ENCODE measurements at places on chromosomes 6 and 20.

DNA sequence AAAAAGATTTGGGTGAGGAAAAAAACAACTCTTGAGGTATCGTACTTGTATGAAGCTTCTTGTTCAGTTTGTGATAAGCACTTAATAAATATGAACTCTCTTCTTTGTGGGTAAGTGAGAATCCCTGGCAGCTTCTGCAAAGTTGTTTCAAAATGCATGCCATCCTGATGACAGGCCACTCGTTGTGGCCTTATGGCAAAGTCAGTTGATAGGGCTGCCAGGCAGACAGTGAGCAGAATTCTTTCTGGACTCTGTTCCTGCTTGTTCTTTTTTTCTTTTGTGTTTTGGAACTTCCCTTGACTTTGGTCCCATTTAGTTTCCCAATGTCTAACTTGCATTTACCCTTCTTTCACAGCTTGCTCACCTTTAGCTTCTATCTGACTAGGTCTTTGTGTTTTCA is 983.5 kb upstream of the FLRT3 start:
- DNase-seq: no peak

DNA sequence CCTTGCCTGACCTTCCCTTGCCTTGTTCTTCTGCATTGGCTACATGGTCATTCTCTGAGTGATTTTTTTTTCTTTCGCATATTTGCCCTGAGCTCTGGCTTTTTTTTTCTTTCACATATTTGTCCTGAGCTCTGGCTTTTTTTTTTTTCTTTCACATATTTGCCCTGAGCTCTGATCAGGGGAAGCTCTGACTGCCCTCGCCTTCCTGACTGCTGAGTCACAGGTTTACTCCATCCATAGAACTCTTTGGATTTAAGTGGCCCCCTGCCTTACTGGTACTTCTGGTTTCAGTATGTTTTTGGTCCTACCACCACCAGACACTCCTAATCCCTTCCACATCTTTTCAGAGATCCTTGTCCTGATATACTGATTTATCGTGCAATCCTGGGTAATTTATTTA is 201.1 kb downstream of the OGFRL1 start:
- peak; percentile 68 for DNase-seq

- DNase-seq: no peak
These were observed 13.9 kb upstream of the HELZ2 start for GRCh38 chr20:63587776-63588591.

- DNase-seq: no peak
These were observed 12.1 kb downstream of the FOXS1 start for GRCh38 chr20:31833130-31833930.

- no peak for DNase-seq
These were observed at the start of gene TAAR8 for GRCh38 chr6:132552372-132552771. Gene TAAR8 (plus strand): TSS chr6:132552672. CDS start chr6:132552693, 21 bp downstream.

- no peak for DNase-seq
These were observed 252.1 kb downstream of the FARS2 start for GRCh38 chr6:5513408-5513807.

GRCh38 chr6:49025273-49026240 is 437.5 kb downstream of the MMUT start:
- no peak for DNase-seq

DNA sequence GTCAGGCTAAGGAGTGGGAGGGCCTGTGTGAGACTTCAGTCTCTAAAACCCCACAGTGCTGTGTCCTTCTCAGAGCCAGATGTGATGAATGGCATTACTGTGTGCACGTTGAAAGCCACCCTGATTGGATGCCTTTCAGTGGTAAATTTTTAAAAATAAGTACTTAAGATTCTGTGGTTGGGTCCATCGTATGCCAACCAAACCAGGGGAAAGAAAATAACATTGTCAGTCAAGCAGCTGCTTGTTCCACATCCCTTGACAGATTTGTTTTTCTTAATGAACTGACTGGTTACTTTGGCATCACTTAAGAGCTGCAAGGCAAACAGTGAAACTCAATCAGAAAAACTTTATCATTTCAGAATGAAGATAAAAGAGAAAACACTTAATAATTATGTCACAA is 334.0 kb upstream of the NT5E start:
- DNase-seq: no peak

- no peak for DNase-seq
These were observed 11.2 kb upstream of the PCMTD2 start for GRCh38 chr20:64244281-64244805.

GRCh38 chr6:29925727-29926412 is 16.5 kb upstream of the HLA-A start:
- DNase-seq: no peak

DNA sequence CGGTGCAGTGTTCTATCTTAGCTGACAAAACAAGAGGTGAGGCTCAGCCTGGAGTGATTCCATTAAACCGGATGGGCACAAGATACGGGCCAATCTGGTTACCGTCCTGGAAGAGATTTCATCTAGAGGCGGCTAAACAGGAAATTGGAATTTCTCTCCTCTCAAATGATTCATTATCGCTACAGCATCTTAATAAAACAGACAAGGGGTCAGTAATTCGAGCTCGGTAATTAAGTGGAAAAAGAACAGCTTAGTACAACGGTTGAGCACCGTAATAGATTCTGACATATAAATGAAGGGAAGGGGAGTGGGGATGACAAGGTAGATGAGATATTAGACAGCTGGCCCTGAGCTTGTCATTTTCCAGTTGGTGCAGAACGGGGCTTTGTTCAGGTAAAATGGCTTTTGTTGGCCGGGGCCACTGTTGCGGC is 137.2 kb downstream of the EDN3 start:
- DNase-seq: no peak

DNA sequence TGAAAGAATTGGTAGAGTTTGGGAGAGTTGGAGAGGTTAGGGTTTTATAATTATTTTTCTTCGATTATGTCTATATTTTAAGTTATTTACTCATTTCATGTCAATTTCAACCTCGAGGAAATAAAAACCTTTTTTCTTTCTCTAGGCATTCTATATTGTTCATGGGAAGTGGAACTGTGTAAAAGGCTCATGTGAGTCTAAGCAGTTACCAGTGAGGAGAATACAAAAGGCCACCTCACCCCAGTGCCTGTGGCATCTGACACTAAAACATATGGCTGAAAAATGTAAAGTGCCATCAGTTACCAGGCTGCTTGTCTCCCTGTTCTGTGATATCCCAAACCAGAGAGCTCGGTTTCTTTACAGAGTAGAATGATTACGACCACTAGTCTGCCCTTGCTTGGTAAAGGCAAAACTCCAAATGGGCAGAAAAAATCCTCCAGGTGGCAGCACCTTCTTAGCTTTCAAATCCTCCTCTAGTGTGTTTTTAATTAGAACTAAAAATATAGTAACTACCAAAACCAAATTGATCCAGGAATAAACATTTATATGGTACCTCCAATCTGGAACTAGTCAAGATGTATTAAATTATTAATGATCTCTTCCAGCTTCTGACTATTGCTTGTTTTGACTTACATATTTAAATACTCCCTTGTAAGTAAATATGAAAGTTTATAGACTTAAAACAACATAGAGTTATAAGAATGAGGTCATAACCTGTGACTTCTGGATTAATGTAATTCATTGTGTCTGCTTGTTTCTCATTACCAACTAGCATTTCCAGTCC is 122.6 kb upstream of the MCHR2 start:
- peak; percentile 57 for DNase-seq

GRCh38 chr6:149551920-149552319 is 6.1 kb upstream of the PPIL4 start:
- DNase-seq: no peak

GRCh38 chr6:71459162-71459561 is 170.6 kb downstream of the OGFRL1 start:
- no peak for DNase-seq

DNA sequence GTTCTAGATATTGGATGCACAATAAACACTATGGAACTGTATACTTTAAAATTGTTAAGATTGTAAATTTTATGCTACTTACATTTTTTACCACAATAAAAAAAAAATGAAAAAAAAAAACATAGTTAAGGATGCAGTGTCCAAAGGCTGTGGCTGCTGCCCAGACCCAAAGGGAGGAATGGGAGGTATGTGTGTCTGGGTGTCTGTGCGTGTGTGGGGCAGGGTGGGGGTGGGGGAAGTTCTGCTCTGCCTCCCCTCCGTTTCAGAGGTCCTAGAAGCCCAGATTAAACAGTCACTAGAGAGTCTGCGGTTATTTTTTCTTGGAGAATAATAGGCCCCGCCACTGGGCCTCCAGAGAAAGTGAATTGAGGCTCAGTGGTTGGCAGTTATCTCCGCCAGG is 136.4 kb upstream of the ARMC2 start:
- no peak for DNase-seq

DNA sequence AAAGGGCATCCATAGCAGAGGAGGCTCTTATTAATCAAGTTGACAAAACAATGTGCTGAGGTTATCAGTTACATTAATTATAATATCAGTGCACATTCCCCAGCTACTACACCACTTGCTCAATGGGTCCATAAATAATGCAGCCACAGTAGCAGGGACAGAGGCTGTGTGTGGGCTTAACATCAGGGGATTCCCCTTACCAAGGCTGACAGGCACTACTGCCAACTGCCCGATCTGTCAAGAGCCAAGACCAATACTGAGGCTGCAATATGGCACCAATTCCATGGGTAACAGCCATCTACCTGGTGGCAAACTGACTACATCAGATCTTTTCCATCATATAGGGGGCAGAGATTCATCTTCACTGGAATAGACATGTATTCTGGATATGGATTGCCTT is 22.0 kb downstream of the CD164 start:
- no peak for DNase-seq

DNA sequence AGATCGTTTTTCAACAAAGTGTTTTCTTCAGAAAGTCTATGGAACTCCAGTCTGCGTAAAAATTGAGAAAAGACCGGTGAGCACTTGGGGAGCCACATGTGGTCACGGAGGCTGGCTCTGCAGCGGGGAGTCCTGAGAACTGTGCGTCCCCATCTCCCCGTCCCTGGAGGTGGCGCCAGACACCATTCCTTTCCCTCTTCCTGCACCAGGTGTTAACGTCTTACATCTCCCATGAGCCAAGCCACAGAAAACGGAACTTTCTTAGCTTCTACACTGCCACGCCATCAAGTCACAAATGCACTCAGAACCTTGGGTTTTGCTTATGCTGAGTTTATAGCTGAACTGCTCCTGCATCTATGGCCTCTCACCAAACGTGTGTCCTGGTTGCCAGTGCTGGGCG is 62.6 kb downstream of the GINS1 start:
- no peak for DNase-seq

- DNase-seq: no peak
These were observed 103.3 kb downstream of the ARHGAP18 start for GRCh38 chr6:129606664-129607063.

- peak; percentile 38 for DNase-seq
These were observed 81.7 kb upstream of the TENT5A start for GRCh38 chr6:81834141-81834681.

DNA sequence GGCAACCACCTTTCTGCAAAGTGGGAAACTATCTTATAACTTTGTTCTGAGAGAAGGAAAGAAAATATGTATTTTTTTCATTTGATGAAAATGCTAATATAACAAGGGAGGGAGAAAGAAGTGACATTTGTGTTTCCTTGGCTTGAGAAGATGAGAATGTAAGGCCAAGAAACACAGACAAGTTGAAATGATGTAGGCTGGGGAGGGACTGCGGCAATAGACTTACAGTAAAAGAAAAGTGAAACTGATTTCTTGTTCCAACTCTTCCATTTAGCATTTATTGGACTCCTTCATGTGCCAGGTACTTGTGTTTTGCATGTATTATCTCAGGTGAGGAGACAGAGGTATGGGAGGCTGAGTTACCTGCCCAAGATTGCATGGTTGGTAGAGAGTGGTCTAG is 130.9 kb downstream of the CARMIL1 start:
- no peak for DNase-seq

DNA sequence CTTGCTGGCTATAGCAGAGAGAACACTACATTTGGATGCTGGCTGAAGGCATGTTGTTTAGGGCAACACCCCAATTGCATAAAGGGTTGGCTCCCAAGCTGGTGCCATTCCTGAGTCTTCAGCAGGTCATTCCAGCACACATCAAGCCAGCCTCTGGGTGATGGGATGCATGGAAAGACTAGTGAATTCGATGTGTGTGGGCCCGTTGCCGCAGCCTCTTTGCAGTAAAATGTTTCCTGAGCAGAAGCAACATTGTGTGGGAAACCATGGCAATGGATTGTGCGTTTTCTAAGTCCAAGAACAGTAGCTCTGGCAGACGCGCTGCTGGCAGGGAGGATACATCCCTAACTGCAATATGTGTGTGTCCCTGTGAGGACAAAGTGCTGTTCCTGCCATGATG is 142.4 kb upstream of the SLC24A3 start:
- DNase-seq: no peak

DNA sequence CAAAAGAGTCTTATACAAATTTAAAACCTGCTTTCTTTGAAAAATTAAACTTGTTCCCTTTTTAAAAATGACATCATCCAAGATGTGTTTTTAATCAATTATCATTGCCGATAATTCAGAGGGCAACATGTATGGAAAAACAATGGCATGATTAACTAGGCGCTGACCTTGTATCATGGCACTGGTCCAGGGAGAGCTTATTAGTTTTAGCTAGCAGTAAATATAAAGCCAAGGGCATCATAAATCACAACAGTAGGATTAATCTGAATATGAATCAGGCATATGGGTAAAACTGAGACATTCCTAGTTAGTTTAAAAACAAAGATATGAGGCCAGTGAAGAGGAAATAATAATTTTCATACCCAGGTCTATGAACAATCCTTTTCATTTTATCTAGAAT is 374.0 kb downstream of the HDGFL1 start:
- DNase-seq: no peak

DNA sequence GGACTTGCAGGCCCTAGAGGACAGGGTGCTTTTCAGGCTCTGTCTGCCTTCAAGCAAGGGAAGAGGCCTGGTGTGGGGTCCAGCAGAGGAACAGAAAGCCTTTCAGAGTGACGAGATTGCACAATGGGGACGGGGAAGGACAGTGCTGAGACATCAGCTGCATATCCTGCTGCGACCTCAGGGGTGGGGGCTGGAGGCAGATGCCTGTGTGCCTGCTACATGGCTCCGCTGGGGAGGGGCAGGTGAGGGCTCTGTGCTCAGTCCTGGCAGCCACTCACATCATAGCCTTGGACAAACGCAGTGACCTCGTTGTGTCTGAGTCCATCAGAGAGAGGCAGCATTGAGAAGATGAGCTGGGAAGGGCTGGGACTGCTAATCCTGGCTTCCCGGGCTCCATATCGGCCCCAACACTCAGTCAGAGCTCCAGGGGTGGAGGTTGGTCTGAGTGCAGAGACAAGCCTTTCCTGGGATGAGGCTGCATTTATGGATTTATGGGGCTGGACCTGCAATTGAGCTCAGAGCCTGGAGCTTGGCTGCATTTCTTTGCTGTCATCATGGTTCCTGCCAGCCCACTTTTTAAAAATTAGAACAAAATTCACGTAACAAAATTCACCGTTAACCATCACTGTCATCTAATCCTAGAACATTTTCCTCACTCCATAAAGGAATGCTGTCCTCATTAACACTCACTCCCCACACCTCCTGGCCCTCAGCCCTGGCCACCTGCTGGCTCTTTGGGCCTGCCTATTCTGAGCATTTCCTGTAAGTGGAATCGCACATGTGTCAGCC is 196.9 kb upstream of the SLC24A3 start:
- DNase-seq: no peak

GRCh38 chr6:53306819-53307347 is 41.9 kb downstream of the ELOVL5 start:
- no peak for DNase-seq

GRCh38 chr6:37317312-37318038 is 36.3 kb upstream of the RNF8 start:
- no peak for DNase-seq

All from stromal cell of bone marrow (primary cell).